Vein endothelial cell (primary cell): ENCODE measurements at places on chromosomes 11 and 22. TPM values are rescaled to one million over a fixed set of nuclear protein-coding genes. Genes with fewer than 3 reads are reported as not detected.

Gene USH1C
- total RNA-seq = not detected in 2 replicates

Gene TCIRG1
- 90.3 and 128 TPM in 2 replicates for total RNA-seq

Gene CRYBB2
- 0.19 TPM in 1 of 2 replicates, not detected in the other for total RNA-seq

Gene YDJC
- 38.5 and 39.8 TPM in 2 replicates for total RNA-seq

Gene PKDREJ
- not detected in 2 replicates for total RNA-seq

Gene LRRN4CL
- total RNA-seq = 0.19 and 0.33 TPM in 2 replicates

Gene PRDM10
- total RNA-seq = 8.5 and 9.6 TPM in 2 replicates

Gene CARNS1
- 0.19 and 0.33 TPM in 2 replicates for total RNA-seq

Gene DRICH1
- not detected in 2 replicates for total RNA-seq

Gene NEFH
- total RNA-seq = 0.86 and 0.98 TPM in 2 replicates
